GM12864 (cell line): ENCODE measurements at places on chromosomes 11 and 22.

DNA sequence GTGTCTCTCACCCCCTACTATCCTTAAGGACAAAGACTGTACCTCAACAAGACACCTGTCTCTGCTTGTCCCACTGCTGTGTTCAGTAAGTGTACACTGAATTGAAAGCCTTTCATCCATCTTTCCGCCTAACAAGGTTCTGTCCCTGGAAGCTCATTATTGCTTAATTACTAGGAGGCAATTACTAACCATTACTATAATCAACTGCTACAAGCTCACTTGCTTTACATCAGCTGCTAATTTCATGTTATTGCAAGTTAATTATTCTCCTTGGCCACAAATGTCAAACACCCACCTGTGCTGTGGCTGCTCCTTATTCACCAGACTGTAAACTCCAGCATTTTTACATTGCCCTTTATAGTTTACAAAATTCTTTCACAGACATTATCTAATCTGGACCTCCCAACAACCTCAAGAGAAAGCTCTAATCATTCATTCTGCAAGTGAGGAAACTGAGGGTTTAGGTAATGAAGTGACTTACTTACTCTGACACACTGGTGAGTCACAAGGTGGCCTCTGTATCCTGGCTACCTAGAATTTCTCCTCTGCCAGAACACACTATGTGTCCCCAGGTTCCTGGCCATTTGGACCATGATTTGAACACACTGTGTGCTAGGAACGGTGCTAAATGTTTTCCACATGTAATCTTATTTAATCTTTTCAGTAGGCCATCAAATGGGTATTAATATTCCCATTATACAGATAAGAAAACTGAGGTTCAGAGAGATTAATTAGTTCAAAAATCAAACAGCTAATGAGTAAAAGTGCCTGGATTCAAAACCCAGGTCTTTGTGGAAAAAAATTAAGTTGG lies 66.7 kb downstream of the RAB30 start:
- no peak for DNase-seq

DNA sequence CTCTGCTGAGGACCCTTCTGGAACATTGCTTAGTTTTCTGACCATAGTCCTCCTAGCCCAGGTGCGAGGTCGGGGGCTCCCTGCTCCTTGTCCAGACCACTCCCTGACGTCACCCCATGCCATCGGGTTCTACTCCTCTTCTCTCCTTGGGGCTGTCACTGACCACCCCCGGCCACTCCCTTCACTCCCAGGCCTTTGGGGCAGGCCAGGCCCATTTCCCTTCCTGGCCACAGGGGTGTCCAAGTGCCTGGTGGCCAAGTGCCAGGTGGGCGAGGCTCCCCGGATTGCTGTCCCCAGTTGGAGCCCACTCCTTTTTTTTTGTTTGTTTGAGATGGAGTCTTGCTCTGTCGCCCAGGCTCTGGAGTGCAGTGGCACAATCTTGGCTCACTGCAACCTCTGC lies 19.5 kb downstream of the MRGPRD start:
- no peak for DNase-seq

- DNase-seq = no peak
These were observed 61.5 kb downstream of the IGLL1 start for GRCh38 chr22:23518376-23519187.

DNA sequence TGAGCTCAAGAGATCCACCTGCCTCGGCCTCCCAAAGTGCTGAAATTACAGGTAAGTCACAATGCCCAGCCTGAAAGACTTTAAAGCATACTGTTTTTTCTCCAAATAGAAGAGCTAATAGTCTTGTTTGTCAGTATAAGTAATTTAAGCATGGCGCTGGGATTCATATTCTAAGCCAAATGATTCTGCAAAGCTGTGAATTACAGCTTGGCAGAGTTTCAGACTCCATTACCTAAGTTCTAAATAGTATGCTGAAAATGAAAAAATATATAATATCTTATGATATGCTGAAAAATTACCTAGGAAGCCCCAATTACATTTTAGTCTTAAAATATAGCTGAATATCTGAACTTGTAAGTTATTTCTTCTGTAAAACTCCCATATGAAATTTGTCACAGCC lies 39.3 kb downstream of the MRE11 start:
- DNase-seq = no peak

GRCh38 chr11:11605821-11606450 lies 15.9 kb downstream of the GALNT18 start:
- no peak for DNase-seq

DNA sequence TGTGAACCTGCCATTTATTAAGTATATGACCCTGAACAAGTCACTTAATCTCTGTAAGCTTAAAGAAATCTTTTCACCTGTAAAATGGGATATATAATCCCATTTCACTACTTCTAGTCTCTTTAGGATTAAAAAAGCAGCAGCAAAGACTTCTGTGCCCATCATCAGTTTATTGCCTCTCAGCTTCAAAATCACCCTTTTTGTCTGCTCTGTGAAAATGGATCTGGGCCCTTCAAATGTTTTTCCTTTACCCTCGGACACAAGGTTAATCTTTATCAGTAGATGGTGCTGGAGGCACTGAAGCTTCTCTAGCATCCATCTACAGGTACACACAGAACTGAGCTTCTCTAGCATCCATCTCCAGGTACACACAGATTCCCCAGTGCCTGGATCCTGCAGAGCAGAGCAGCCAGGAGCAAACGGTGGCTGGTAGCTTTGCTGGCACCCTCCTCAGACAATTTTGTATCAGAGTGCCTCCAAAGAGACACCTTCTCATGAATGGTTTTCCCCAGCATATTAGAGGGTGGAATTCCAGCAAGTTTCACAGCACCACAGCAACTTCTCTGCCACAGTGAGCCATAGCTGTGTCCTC lies 56.8 kb downstream of the CADM1 start:
- no peak for DNase-seq

DNA sequence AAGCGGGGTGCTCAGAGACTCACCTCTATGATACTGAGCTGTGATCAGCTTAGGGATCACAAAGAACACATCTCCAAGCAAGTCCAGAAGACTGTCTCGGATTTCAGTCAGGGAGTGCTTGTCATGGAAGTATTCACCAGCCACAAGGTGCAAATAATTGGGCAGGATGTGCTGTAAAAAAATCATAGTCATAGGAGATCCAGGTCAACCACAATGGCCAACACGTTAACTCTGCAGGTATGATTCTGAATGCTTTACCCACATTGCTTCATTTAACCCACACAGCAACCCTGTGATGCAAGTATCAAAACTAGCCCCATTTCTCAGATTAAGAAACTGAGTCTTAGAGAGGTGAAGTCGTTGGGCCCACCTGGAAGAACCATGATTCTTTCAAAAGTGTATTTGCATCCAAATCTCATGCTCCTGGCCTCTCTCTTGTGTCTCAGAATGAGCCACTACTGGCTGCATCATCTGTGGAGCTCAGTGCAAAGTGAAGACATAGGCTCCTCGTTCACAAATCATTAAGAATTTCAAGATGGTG lies 179.3 kb downstream of the BCR start:
- DNase-seq = no peak

DNA sequence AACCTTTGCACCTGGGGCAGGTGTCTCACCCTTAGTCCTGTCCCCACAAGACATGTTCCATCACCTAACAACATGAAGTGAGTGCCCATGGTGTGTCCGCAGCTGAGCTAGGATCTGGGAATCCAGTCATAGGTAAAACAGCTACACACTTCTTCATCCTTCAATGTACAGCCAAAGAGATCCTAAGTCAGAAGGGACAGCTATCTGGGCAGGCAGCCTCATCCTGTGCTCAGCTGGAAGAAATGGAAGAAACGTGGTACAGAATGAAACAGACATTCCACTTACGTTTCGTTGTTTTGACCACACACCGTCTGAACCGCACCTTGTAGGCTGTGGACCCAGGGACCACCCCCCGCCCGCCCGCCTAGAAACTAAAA lies 30.8 kb downstream of the PDGFB start:
- no peak for DNase-seq

DNA sequence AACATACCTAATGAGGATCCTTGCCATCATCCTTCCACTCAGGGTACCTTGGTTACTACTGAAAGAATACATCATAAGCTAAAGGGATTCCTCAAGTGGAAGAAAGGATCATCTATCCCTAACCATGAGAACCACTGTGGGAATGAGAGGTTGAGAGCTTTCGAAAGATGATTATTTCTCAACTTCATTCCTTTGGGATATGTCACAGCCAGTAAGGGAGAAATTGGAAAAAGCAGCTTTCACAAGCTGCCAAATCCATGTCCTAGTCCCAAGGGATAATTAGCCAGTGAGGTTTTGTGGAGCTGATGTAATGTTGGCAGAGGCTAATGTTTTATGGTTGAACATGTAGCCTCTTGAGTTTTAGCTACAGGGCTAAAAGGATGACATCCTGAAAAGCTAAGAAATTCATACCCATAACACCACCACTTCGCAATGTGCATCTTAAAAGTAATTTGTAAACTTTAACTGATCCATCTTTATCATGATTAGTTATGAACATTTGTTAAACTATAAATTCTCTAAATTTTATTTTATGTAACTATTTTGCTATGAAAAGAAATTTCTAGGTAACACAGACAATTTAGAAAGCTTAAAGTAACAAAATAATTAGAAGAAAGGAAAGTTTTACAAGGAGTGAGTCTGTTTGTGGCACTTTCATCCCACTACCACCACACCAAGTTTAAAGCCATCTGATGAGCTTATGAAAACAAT lies 123.9 kb downstream of the MRTFA start:
- DNase-seq = no peak

GRCh38 chr22:49755631-49756001 lies 72.1 kb downstream of the BRD1 start:
- no peak for DNase-seq

DNA sequence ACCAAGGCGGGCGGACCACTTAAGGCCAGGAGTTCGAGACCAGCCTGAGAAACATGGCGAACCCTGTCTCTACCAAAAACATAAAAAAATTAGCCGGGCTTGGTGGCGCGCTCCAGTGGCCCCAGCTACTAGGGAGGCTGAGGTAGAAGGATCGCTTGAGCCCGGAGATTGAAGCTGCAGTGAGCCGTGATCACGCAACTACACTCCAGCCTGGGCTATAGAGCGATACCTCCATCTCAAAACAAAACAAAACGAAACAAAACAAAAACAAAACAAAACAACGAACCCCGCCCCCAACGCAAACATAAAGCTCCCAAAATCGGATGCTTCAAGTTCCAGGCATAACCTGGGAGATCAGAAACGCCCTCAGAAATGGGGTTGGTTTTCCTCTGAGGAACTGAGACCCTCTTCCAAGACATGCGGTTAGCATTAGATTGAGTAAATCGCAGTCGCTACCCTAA lies 564 bp downstream of the LRRC51 start:
- DNase-seq = no peak

GRCh38 chr11:95668131-95668530 lies 121.5 kb downstream of the FAM76B start:
- DNase-seq = no peak

DNA sequence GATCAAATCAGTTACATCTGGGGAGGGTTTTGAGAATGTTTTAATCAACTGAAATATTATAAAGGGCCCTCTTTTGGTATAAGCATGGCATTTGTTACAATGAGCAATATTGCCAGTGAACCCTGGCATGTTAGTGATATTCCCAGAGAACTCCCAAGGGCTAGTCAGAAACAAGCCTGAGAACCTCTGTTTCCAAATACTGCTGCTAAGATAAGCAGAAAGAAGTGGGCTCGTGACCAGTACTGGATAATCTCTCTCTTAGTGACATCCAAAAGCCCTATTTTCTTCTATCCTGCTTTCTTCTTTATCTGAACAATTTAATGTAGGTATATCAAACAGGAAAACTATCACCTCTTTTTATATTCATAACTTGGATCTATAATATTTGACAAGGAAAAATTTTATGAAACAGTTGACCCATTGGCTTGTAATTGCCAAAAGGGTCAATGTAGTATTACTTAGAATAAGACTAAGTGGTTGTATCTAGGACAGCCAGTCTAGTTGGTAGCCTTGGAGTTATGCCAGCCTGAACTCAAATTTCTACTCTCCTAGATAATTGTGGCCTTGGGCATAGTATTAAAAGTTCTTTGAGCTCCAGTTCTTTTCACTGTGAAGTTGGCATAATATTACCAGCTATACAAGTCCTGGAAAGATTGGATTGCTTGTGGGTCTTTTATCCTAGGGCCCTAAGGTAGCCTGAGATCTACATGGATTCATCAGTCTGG lies 15.7 kb downstream of the CAT start:
- DNase-seq = no peak

DNA sequence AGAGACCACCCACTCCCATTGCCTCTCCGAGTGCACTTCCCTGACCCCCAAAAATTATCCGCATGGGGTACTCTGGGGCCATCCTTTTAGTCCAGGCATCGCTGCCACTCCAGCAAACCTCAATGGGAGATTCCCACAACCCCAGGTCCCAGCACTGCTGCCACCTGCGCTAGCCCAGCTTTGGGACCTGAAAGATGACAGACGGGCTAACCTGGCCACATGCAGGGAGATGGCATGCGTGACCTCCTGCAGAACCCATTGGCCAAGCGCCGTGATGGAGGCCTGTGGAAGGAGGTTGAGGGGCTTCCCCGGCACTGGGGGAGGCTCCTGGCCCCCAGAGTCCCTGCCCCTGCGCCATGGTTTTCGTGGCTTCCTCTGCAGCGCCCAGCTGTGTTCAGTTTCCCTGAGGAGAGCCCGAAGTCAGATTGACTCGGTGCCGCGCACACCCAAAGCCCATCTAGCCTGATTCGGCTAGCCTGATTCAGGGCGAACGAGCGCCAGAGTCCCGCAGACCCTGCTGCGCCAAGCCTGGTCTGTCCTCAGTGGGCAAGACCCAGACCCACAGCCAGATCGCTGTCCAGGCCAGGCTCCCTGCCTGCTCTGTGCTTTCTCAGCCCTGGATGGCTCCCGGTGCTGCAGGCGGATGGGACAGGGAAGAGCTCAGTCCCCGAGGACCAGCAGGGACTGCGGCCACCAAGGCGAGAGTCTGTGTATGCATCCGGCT lies 751 bp upstream of the WNT7B start:
- DNase-seq = no peak

- DNase-seq = no peak
These were observed 25.7 kb downstream of the DRD4 start for GRCh38 chr11:662689-663274.

DNA sequence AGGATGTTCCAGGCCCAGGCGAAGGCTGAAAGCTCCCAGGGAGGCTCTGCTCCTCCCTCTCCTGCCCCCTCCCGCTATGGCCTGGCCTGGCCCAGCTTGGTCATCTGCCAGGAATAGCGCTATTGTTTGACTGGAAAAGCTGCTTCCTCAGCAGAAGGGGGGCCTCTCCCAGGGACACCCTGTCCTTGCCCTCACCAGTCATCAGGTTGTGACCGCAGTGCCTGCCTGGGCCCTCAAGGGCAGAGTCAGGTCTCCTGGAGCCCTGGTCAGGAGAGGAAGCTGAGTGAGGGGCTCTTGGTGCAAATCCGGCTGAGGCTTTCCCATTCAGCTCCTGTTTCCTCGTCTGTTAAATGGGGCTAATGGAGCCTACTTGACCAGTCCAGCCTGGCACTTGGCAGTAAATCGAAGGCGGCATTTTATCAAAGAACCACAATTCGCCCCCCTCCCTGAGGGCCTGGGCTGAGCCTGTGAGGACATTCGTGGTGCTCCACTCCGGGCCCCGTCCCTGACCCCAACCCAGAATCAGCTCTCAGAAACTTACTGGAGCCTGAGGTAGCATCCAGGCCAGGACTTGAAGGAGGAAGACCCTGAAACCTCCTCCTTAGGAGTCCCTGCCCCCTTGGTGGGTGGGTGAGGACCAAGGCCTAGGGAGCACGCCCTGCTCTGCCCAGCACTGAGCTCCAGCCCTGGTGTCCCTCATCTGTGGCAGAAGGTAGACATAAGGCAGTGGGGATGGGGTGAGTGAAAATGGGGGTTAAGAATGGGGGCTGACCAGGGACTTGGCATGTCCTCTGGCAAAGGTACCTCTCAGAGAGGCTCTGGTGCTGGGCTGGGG lies 2.0 kb upstream of the CASTOR1 start:
- no peak for DNase-seq
